ENCODE measurements at places on chromosomes 3 and 15. TPM values are rescaled to one million over a fixed set of nuclear protein-coding genes. Genes with fewer than 3 reads are reported as not detected.

The GOLGA8M gene
- 1.5 TPM for total RNA-seq

The SLCO2A1 gene
- total RNA-seq: 26.3 TPM

DNA sequence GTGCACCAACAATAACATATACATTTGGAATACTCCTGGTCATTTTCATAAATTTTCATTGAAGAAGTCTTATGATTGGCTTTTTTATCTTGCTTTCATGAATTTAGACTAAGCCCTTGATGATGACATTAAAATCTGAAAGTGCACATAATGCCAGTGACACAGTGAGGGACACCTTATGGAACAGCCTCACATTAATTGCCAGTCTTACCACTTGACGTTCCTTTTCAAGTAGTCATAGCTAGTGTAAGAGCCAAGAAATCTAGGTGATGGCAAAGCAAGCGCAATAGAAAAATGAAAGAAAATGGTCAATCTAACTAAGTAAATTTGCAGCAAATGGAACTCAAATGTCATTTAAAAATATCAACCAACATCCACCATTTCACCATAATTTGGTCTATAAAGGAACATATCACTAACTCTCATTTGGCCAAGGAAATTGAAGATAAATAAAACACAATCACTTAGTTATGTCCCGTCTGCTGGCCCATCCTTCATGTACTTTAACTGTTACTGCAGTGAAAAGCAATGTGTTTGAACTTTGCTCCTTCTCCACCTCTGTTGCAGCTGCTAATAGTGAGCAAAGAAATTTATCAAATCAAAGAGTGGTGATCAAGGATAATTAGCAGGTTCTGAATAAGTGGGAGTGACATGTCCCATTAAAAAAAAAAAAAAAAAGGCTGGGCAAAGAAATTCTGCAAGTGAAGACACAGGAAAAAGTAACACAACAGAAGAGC, 110.0 kb downstream of the TJP1 start:
- no peak for DNase-seq
- peak overlapping the region; percentile 35 for H3K27ac ChIP-seq
- H3K36me3 ChIP-seq: peaks cover 48% of the 10 kb centered on the region
- H3K4me1 ChIP-seq: no peaks in the 10 kb centered on the region

The EEF1AKMT4 gene
- 4.2 TPM for total RNA-seq

- no peaks in the 10 kb centered on the region for H3K36me3 ChIP-seq
- H3K4me3 ChIP-seq: no peak overlapping the region
- no peaks in the 10 kb centered on the region for H3K4me1 ChIP-seq
- DNase-seq: no peak
- H3K27me3 ChIP-seq: no peaks in the 10 kb centered on the region
Observed at GRCh38 chr15:88218557-88219221, 37.9 kb downstream of the NTRK3 start.

DNA sequence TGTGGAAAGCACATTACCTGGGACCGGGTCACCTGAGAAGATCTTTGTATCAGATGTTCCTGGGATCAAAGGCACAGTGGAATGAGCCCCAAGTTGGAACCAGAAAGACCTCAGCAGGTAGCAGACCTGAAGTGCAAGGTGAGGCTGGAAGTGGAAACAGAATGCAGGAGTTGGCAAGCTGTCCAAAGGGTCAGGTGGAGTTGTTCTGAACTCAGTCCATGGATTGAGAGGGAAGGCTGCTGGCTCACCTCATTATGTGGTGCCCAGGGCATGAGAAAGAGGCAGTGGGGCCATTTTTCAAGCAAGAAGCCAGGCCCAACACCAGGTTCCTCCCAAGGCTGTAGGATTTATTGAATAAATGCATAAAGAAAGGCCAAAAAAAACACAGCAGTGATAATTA, 49.3 kb downstream of the TMEM266 start:
- no peak overlapping the region for H3K27ac ChIP-seq
- no peak for DNase-seq
- H3K4me3 ChIP-seq: no peak overlapping the region

The TRH gene
- total RNA-seq: not detected

- no peaks in the 10 kb centered on the region for H3K27me3 ChIP-seq
- H3K4me3 ChIP-seq: no peak overlapping the region
- no peak overlapping the region for H3K27ac ChIP-seq
- H3K36me3 ChIP-seq: no peaks in the 10 kb centered on the region
- no peak for DNase-seq
Observed at GRCh38 chr3:27685474-27685873, 36.6 kb downstream of the EOMES start.

The TP63 gene
- 1.2 TPM for total RNA-seq

DNA sequence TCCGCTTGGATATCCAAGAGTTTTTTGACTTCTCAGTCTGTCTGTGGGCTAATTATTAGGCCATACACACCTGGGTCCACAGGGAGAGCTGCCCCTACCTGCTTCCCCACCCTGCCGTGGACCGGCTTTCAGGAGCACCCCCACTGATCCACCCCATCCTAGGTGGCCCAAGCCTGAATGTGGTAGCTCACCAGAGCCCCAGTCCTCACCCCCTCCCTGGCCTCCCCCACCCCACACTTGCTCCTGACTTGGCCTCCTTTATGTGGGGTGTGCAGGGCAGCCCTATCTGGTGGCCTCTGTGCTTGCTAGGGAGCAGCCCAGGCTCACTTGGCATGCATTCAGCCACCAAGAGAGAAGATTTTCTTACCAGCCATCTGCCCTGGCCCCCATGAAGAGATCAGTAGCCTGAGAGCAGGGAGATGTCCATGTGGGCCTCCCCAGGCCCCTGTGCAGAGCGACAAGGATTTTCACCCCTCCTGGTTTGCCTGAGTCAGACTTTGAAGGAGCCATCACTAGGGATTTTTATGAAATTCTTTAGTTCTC, 11.2 kb downstream of the LRRK1 start:
- no peak overlapping the region for H3K4me3 ChIP-seq
- H3K27ac ChIP-seq: no peak overlapping the region
- H3K36me3 ChIP-seq: peaks cover 24% of the 10 kb centered on the region
- no peaks in the 10 kb centered on the region for H3K27me3 ChIP-seq

The TUSC7 gene
- total RNA-seq: not detected

The SNTN gene
- not detected for total RNA-seq

DNA sequence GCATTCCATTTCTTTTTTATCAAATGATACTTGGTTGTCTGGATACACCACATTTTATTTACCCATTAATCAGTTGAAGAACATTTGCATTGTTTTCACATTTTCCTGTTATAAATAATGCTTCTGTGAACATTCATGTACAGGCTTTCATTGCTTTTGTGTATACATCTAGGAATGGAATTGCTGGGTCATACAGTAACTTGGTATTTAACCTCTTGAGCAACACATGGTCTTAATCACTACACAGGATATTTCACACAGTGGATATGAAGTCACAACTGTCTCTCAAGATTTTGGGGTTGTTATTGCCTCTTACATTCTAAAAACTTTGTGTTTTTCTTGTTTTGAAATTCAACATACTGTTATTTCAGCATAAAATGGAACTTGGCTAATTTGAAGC, 48.2 kb downstream of the C3orf85 start:
- no peaks in the 10 kb centered on the region for H3K36me3 ChIP-seq
- no peaks in the 10 kb centered on the region for H3K27me3 ChIP-seq
- H3K4me1 ChIP-seq: no peaks in the 10 kb centered on the region
- H3K27ac ChIP-seq: no peak overlapping the region
- no peak overlapping the region for H3K4me3 ChIP-seq

DNA sequence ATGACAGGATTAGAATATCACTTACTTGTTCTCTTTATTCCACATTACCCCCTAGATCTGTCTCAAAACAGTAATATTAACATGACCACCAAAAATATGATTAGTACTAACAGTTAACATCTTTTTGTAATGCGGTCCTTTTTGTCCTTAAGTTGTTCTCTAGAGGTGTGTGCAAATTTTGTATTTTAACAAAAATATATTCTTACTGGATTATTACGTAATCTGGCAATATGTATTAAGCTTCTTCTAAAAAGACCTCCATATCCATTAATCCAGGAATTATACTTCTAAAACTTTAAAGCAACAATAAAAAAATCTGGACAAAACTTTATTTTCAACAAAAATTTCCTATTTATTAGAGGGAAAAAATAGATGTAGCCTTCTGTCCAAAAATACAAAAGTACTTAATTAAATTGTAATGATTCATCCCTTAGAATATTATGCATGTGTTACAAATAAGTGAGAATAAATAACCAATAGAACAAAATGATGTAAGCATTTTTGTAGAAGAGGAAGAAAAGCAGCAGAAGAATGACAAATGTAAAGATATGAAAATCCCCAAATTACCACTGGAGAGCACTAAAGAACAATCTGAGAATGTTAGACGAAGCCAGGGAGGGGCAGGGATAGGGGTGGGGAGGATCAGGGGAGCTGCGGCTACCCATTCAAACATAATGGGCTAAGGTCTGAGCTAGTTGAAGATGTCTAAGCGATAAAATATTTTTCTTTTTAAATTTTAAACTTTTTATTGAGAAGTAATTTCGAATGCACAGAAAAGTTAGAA, 945.6 kb downstream of the MCTP2 start:
- H3K4me1 ChIP-seq: no peaks in the 10 kb centered on the region
- H3K27me3 ChIP-seq: no peaks in the 10 kb centered on the region
- no peak for DNase-seq
- no peak overlapping the region for H3K27ac ChIP-seq
- H3K4me3 ChIP-seq: no peak overlapping the region

DNA sequence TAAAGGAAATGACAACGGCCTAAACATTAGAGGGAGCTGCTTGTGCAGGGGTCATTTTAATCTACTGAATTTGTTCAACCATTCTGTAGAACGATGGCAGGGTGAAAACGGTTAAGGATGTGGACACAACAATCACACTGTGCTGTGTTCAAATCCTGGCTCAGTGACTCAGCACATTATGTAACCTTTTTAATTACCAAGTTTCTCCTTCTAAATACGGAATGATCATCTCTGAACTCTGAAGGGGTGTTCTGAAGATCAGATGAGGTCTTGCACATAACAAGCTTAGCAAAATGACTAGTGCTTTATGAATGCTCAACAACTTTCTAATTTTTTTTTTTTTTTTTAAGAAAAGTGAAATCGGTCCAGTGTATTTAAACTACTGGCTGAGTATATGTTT, 592.8 kb downstream of the FOXP1 start:
- H3K4me1 ChIP-seq: peaks cover 24% of the 10 kb centered on the region
- DNase-seq: no peak
- H3K27ac ChIP-seq: no peak overlapping the region

DNA sequence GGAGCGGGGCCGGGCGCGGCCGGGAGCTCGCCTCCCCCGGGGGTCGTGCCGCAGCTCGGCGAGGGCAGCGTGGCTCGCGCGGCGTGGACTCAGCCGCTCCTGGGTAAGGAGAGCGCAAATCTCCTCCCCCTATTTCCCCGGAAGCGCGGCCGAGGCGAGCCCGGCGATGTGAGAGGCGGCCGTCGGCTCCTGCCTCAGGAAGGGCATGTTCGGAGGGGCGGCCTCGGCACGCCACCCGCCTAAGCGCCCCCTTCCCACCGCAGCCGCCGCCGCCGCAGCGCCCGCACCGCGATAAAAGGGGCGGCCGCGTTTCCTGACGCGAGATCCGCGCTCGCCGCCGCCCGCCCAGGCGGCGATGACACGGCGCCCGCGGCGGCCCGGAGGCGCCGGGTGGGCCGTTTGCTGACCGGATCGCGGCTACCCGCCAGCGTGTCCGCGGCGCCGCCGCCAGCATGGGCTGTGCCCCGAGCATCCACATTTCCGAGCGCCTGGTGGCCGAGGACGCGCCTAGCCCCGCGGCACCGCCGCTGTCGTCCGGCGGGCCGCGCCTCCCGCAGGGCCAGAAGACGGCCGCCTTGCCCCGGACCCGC, at the start of gene PDE8A:
TSS of gene PDE8A (plus strand) at position 146 of the 590 bp plus-strand sequence. CDS start at position 453, 307 bp downstream.
- H3K4me3 ChIP-seq: peak within 1 kb of the TSS; percentile 64
- H3K36me3 ChIP-seq: no peaks in the 10 kb centered on the region
- no peaks in the 10 kb centered on the region for H3K27me3 ChIP-seq
- peak within 1 kb of the TSS; percentile 93 for H3K27ac ChIP-seq

All from heart left ventricle (tissue), 16 donors.